ENCODE measurements at places on chromosomes 7 and 10. TPM values are rescaled to one million over a fixed set of nuclear protein-coding genes. Genes with fewer than 3 reads are reported as not detected.

BTBD16 gene
- total RNA-seq: not detected

DNA sequence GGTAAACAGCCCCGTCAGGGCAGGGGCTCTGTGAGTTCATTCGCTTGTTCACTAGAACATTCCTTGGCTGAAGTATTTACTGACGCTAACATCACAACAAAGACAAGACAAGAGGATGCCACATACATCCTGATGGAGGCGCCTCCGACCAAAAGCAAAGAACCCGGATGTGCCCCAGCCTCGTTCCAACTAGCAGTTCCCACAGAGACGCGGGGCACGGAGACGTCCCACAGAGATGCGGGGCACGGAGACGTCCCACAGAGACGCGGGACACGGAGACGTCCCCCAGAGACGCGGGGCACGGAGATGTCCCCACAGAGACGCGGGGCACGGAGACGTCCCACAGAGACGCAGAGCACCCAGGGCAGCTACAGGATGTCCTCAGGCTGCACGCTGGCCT, 35.4 kb upstream of the CFAP46 start:
- no peaks in the 10 kb centered on the region for H3K36me3 ChIP-seq
- H3K4me1 ChIP-seq: no peaks in the 10 kb centered on the region
- H3K4me3 ChIP-seq: no peak overlapping the region
- DNase-seq: no peak
- H3K27me3 ChIP-seq: no peaks in the 10 kb centered on the region

GRCh38 chr7:157312941-157313340, 23.9 kb upstream of the DNAJB6 start:
- DNase-seq: no peak
- no peak overlapping the region for H3K27ac ChIP-seq
- no peaks in the 10 kb centered on the region for H3K27me3 ChIP-seq
- peaks cover 20% of the 10 kb centered on the region for H3K4me1 ChIP-seq

DNA sequence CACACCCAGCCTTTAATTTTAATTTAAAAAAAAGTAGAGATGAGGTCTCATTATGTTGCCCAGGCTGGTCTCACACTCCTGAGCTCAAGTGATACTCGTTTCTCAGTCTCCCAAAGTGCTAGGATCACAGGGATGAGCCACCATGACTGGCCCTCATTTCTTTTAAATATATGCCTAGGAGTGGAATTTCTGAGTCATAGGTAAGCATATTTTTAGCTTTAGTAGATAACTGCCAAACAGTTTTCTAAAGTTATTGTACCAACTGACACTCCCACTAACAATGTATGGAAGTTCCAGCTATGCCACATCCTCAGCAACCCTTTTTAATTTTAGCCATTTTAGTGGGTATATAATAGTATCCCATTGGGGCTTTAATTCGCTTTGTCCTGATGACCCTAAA, 13.8 kb upstream of the PPIF start:
- H3K36me3 ChIP-seq: no peaks in the 10 kb centered on the region
- H3K4me1 ChIP-seq: peaks cover 9% of the 10 kb centered on the region
- H3K27ac ChIP-seq: no peak overlapping the region
- no peak for DNase-seq
- H3K4me3 ChIP-seq: no peak overlapping the region

DNA sequence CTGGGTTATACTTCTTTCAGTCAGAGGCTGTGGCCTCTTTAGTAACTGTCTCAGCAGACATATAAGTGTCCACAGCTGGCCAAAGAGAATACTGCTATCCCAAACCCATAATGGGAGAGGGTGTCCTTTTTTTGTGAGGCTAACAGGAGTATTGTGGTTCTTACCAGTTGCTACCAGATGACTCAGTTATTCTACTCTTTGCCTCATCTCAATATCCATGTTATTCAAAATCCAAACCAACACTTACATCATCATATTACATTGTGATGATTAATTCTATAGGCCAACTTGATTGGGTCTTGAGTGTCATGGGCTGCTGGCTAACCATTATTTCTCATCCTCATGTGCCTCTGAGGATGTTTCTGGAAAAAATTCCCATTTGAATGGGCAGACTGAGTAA, 120.9 kb downstream of the TMEM168 start:
- H3K27me3 ChIP-seq: no peaks in the 10 kb centered on the region
- H3K4me3 ChIP-seq: no peak overlapping the region
- no peak overlapping the region for H3K27ac ChIP-seq
- H3K4me1 ChIP-seq: peaks cover 2% of the 10 kb centered on the region
- H3K36me3 ChIP-seq: no peaks in the 10 kb centered on the region

GRCh38 chr7:99112097-99112496, 31.8 kb downstream of the SMURF1 start:
- no peak overlapping the region for H3K4me3 ChIP-seq
- no peaks in the 10 kb centered on the region for H3K27me3 ChIP-seq
- DNase-seq: no peak
- no peak overlapping the region for H3K27ac ChIP-seq
- 0 out of 2 replicates have a peak, but pooled peaks cover 4% of the 10 kb centered on the region for H3K36me3 ChIP-seq

- peaks cover 14% of the 10 kb centered on the region for H3K27me3 ChIP-seq
- H3K4me3 ChIP-seq: no peak overlapping the region
- no peaks in the 10 kb centered on the region for H3K36me3 ChIP-seq
- H3K27ac ChIP-seq: no peak overlapping the region
- H3K4me1 ChIP-seq: no peaks in the 10 kb centered on the region
- no peak for DNase-seq
Measured at GRCh38 chr7:26083113-26083512, 68.9 kb upstream of the NFE2L3 start.

- peak overlapping the region; percentile 99 for H3K27ac ChIP-seq
- H3K4me1 ChIP-seq: peaks cover 31% of the 10 kb centered on the region
- no peaks in the 10 kb centered on the region for H3K27me3 ChIP-seq
Measured at GRCh38 chr10:112951359-112952281, 1.6 kb downstream of the TCF7L2 start.

- H3K4me3 ChIP-seq: no peak overlapping the region
- H3K4me1 ChIP-seq: no peaks in the 10 kb centered on the region
- no peaks in the 10 kb centered on the region for H3K36me3 ChIP-seq
- no peak overlapping the region for H3K27ac ChIP-seq
- H3K27me3 ChIP-seq: 0 out of 2 replicates have a peak, but pooled peaks cover 3% of the 10 kb centered on the region
- no peak for DNase-seq
Measured at GRCh38 chr7:19620470-19620869, 88.4 kb downstream of the POLR1F start.

GRCh38 chr7:116730097-116731022, 58.4 kb downstream of the MET start:
- no peak overlapping the region for H3K4me3 ChIP-seq
- DNase-seq: no peak
- H3K36me3 ChIP-seq: peaks cover 20% of the 10 kb centered on the region
- H3K27me3 ChIP-seq: no peaks in the 10 kb centered on the region

CDK14 gene
- 67.6 TPM for total RNA-seq

FAM25A gene
- not detected for total RNA-seq

TCAF2 gene
- 0.28 TPM for total RNA-seq

DYNC1I1 gene
- total RNA-seq: 7.9 TPM

DNA sequence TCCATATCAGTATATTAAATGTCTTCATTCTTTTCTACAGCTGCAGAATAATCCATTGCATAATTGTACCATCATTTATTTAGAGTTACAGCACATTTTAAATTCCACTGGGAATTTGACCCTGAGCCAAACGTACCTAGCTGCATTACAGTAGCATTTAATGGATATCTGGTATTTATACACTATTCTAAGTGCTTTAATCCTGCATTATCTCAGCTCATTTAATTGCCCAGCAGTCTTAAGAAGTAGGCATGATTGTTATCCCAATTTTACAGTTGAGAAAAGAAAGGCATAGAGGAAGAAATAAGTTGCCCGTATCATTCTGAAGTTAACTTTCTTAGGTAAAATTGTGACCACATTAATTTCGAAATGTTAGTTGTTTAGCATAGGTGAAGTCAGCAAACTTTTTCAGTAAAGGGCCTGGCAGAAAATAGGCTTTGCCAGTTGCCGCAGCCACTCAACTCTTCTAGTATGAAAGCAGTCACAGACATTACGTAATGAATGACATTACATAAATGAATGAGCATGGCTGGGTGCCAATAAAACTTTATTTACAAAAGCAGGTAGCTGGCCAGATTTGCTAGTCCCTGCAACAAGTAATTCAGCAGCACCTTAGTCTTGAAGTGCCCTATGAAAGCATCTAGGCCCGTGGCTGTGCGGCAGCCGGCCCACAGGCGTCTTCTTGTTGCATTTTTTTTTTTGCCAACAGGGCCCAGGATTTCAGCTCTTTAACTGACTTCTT, 30.0 kb downstream of the GUSB start:
- H3K27ac ChIP-seq: peak overlapping the region; percentile 56
- H3K27me3 ChIP-seq: no peaks in the 10 kb centered on the region
- peak; percentile 79 for DNase-seq
- H3K4me3 ChIP-seq: no peak overlapping the region
- 0 out of 2 replicates have a peak, but pooled peaks cover 4% of the 10 kb centered on the region for H3K4me1 ChIP-seq

DNA sequence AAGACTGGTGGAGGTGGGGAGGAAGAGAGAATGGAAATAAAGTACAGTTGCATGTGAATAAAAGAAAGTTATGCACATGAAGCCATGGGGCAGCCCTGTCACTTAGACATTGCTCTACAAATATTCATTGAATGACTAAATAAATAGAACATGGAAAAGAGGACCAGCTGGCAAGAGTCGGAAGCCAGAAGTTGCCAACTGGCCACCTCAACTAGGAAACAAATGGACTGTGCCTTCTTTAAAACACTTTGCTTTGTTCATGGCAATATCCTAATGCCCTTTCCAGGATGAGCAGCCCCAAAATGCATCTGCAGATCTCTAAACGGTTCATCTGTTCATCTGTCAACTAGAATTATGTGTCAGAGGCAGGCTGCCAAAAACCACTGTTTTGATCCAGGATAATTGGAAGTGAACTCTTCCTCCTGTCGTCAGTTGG, 157.3 kb downstream of the NOC3L start:
- H3K4me3 ChIP-seq: no peak overlapping the region
- H3K27me3 ChIP-seq: no peaks in the 10 kb centered on the region
- no peaks in the 10 kb centered on the region for H3K36me3 ChIP-seq

- no peaks in the 10 kb centered on the region for H3K4me1 ChIP-seq
- H3K36me3 ChIP-seq: no peaks in the 10 kb centered on the region
- DNase-seq: no peak
- H3K27ac ChIP-seq: no peak overlapping the region
- H3K27me3 ChIP-seq: no peaks in the 10 kb centered on the region
- no peak overlapping the region for H3K4me3 ChIP-seq
Measured at GRCh38 chr10:4982764-4983226, 19.6 kb downstream of the AKR1C1 start.

CALML3 gene
- total RNA-seq: not detected

GHRHR gene
- total RNA-seq: not detected

MYH16 gene
- not detected for total RNA-seq

GRCh38 chr7:22783421-22783820, 39.2 kb downstream of the TOMM7 start:
- H3K4me1 ChIP-seq: peaks cover 15% of the 10 kb centered on the region
- no peaks in the 10 kb centered on the region for H3K27me3 ChIP-seq
- no peak for DNase-seq

- H3K27ac ChIP-seq: no peak overlapping the region
- H3K36me3 ChIP-seq: no peaks in the 10 kb centered on the region
- H3K4me3 ChIP-seq: no peak overlapping the region
- H3K27me3 ChIP-seq: no peaks in the 10 kb centered on the region
Measured at GRCh38 chr10:9342885-9343570, 1288.5 kb downstream of the GATA3 start.

BRI3 gene
- 43.7 TPM for total RNA-seq

PNLIPRP1 gene
- not detected for total RNA-seq

PRF1 gene
- not detected for total RNA-seq

- no peaks in the 10 kb centered on the region for H3K4me1 ChIP-seq
- DNase-seq: no peak
- H3K36me3 ChIP-seq: peaks cover 9% of the 10 kb centered on the region
Measured at GRCh38 chr7:80763289-80763688, 124.8 kb downstream of the CD36 start.

CUL2 gene
- total RNA-seq: 51.4 TPM

- H3K27ac ChIP-seq: peak overlapping the region; percentile 69
- no peak overlapping the region for H3K4me3 ChIP-seq
- no peaks in the 10 kb centered on the region for H3K36me3 ChIP-seq
- peaks cover 21% of the 10 kb centered on the region for H3K4me1 ChIP-seq
- DNase-seq: peak; percentile 71
Measured at GRCh38 chr7:46145412-46145811, 224.3 kb upstream of the IGFBP3 start.

DNA sequence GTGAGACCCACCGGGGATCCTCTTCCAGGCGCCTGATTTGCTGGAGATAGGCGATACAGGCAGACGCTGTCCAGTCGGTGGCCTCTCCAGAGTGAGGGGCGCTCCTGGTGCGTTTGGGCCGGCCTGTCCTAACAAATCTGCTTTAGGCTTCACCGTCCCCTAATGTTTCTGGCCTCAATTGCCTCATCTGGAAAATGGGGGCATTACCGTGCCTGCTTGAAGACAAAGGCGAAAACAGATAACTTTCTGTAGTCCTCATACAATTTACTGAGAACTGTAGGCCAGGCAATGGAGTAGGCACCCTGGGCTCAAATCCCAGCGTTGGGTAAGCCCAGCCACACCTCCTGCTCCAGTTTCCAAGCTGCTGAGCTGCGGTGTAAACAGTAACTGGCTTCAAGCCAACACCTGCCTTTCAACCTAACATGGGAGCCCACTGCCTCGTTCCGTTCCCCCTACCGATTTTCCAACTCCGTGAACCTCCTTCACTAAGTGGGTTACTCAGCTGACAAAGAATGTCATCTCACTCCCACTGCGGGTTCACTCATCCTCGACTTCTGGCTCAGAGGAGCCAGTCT, 589 bp upstream of the ZFAND4 start:
- H3K4me3 ChIP-seq: peak overlapping the region; percentile 65
- peak; percentile 26 for DNase-seq
- no peaks in the 10 kb centered on the region for H3K27me3 ChIP-seq
- peak overlapping the region; percentile 72 for H3K27ac ChIP-seq

DNA sequence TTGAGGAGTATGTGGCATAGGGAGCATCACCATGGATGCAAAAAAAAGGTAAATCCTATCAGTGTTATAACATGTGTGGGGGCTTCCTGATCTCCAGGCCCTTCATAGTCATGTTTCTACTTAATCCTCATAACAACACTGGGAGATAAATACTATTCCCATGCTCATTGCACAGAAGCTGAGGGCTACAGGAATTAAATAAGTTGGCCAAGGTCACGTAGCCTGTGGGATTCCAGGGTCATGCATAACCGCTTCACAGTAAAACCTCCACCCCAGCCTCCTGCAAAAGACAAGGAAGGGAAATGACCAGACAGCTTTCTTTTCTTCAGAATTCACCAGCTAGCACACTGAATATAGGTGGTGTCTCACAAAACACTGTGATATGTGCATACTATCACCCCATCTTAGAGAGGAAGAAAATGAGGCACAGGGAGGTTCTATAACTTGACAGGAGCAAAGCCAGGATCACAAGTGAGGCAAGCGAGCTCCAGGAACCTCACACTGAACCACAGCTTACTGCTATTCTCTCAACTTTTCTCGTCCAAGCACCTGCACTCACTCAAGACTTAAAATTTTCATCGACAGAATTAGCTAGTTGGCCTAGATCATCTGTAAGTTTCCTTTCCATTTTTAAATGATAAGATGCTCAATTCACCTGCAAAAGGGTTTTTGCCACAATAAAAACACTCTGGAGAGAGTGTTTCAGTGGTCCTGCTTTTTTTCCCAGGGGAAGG, 13.4 kb downstream of the JAZF1 start:
- no peak overlapping the region for H3K27ac ChIP-seq
- H3K4me3 ChIP-seq: no peak overlapping the region
- no peaks in the 10 kb centered on the region for H3K27me3 ChIP-seq
- no peak for DNase-seq
- H3K36me3 ChIP-seq: no peaks in the 10 kb centered on the region
- peaks cover 14% of the 10 kb centered on the region for H3K4me1 ChIP-seq

LIPN gene
- total RNA-seq: not detected

- H3K4me3 ChIP-seq: no peak overlapping the region
- H3K4me1 ChIP-seq: peaks cover 1% of the 10 kb centered on the region
- DNase-seq: no peak
- H3K36me3 ChIP-seq: no peaks in the 10 kb centered on the region
- H3K27me3 ChIP-seq: no peaks in the 10 kb centered on the region
- no peak overlapping the region for H3K27ac ChIP-seq
Measured at GRCh38 chr7:69732203-69732602, 133.9 kb downstream of the AUTS2 start.

TASOR2 gene
- total RNA-seq: 63.2 TPM
